Kasumi-1 (cell line): ENCODE measurements at places on chromosomes 5 and 9.

GRCh38 chr9:23636199-23636598 lies 189.8 kb downstream of the ELAVL2 start:
- DNase-seq: peak; percentile 12

DNA sequence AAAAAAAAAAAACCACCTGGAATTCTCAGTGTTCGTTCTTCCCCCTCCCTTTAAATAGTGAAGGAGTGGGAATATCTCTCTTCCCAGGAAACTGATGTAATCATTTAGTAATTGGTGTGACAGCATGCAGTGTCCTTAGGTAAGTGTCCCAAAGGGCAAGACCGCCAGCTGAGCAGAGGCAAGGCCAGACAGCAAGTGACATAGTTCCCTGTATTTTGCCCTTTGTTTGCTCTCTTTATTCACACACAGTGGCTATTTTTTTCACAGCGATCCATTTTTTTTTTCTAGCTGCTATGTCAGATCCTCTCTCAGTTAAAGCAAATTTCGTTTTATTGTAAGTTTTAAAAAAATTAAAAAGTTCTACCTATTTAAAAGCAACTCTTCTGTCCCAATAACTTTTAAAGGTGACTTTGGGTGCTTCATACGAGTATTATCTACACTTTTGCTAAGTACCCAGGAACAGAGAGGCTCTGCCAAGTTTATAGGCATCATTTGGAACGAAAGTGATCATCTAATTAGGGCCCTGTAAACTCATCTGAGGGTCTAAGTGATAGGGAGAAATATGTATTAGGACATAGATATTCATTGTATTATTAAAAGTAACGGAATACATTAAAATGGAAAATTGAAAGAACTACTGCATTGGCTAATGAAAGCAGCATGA lies 98.2 kb upstream of the ALDH1A1 start:
- DNase-seq: no peak

- DNase-seq: no peak
Measured at GRCh38 chr5:34930870-34931269, 1.5 kb downstream of the DNAJC21 start.

DNA sequence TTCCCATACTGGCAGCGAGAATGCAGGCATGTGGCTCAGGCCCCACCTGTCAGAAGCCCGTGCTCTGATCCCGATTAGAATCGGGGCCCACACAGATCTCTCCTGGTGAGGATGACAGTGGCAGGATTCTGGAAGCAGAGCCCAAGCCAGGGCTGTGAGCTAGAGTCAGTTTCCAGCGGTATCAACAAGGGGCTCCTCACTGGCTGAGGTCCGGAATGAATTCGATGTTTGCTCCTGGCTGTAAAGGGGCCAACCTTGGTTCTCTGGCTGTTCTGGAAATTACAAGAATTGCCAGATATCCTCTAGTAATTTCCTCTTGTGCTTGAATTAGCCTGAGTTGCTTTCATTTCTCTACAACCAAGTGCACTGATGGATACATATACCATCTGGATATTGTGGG lies 129.1 kb upstream of the SPRY4 start:
- no peak for DNase-seq

DNA sequence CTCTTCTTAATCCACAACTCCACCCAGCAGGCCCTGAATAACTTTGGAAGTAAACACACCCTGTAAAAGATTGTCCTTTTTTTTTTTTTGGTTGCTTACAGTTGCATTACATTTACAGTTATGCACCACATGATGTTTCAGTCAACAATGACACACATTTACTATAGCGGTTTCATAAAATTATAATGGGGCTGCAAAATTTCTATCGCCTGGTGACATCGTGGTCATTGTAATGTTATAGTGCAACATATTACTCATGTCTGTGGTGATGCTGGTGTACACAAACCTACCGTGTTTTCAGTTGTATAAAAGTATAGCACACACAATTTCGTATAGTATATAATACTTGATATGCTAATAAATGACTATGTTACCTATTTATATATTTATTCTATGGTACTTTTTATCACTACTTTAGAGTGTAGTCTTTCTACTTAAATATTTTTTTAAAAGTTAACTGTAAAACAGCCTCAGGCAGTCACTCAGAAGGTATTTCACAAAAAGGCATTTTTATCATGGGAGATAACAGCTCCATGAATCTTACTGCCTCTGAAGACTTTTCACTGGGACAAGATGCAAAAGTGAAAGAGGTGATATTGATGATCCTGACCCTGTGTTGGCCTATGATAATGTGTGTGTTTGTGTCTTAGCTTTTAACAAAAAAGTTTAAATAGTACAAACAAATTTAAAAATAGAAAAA lies 695.4 kb upstream of the CDH18 start:
- DNase-seq: no peak

- DNase-seq: no peak
Measured at GRCh38 chr5:683551-684481, 9.3 kb downstream of the TPPP start.

GRCh38 chr5:172770374-172770674 lies 671 bp downstream of the DUSP1 start:
- no peak for DNase-seq

DNA sequence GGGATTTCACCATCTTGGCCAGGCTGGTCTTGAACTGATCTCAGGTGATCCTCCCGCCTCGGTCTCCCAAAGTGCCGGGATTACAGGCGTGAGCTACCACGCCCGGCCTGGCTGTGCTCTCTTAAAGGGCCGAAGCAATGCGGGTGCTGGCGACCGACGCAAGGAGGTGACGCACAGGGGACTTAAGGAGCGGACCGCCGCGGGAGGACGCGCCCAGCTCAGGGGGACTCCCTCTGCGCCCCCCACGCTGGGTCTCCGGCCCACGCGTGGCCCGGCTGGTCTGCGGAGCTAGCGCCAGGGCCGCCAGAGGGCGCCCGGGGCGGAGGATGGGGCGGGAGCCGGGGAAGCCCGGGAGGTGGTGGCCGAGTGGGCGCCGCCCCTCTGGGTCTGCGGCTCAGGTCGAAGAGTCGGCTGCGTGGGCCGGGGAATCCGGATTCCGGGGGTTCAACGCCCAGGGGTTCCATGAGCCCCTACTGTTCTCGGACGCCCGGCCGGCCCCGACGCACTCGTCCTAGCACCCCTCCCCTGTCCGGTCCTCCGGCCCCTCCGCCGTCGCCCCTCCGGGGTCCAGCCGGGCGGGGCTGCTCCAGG lies 502 bp upstream of the CERCAM start:
- DNase-seq: peak; percentile 39

DNA sequence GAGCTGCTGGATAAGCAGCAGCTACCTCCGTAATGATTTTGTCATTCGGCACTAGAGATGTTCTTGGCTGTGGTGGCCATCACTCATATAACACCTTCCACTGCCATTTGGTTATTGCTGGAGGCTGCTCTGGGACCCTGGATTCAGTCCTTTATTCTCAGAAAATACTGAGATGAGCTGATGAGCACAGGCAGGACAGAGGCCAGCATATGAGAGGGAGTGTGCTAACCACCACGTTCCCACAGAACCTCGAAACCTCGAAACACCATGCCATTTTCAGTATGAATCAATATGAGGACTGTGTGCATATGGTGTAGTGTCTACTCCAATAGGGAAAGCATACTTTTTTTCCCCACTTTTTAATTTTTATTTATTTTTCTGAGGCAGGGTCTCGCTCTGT lies 56.6 kb downstream of the ADAM19 start:
- DNase-seq: no peak

GRCh38 chr5:1508659-1509290 lies 15.0 kb downstream of the LPCAT1 start:
- no peak for DNase-seq

DNA sequence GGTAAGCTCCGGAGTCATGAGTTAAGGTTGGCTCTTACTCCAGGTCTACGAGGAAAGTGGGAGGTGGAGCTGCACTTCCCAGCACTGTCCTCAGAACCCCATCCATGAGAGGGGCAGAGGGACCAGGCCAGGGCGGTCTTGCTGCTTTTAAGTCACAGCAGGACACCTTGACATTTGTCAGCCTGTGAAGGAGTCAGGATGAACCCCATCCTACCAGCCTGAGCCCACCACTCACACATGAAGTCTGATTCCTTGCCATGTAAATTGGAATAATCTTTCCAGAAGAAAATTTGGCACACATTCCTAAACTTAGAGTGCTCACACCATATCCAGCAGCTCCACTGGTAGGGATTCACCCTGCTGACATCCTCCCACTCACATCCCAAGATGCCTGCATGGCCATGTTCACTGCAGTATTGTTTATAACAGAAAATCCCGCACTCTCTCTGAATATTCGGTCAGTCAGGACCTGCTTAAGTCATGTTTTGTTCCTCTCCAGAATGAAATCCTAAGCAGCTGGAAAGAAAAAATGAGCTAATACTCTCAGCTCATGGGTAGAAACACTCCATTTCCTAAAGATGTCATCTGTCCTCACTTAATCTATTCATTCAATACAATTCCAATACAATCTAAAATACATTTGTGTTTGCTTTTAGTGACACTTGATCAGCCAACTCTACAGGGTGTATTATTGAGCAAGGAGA lies 79.3 kb upstream of the COL5A1 start:
- DNase-seq: no peak
